ENCODE measurements at places on chromosomes 2 and 18. TPM values are rescaled to one million over a fixed set of nuclear protein-coding genes. Genes with fewer than 3 reads are reported as not detected.

- DNase-seq: no peak
These were observed 9.0 kb upstream of the HIBCH start for GRCh38 chr2:190328573-190329147.

- DNase-seq: no peak
These were observed 30.6 kb downstream of the R3HDM1 start for GRCh38 chr2:135561925-135562324.

Gene TMEM178A
- total RNA-seq: 0.24 TPM

Gene LCT
- not detected for total RNA-seq

Gene EDAR
- total RNA-seq: not detected

All from Caki2 (cell line).